ENCODE measurements at places on chromosomes 11 and 22.

DNA sequence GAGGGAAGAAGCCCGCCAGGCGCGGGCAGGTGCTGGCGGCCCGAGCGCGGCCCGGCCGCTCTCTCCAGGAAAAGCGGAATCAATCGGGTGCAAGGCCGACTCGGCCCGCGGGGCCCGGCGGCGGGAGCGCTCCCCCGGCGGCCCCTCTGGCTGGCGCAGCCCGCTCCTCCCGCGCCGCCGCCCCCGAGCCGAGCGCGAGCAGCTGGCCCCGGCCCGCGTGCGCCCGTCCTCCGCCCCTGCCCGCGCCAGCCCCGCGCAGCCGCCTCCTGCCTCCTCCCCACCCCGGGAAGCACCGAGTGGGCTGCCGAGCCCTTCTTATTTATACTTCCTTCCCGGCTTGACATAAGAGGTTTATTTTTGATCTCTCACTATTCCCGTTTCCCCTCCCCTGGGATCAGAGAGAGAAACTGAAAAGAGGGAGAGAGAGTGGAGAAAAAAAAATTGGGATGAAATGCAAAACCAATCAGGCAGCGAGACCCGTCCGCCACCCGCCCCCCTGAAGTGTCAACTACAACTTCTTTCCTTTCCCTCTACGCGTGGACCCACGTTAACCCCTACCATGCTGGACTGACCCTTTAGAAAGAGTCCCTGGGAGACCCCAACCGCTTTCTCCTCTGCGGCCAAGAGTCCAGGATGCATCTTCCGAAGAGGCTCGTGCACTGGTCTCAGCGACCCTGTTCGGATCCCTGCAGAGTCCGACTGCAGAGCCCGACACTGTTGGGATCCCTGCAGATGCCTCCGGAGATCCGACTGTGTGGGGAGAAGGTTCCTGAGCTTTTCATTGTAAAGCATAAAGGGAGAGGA is at the start of gene ADAMTS8:
Gene ADAMTS8, minus strand, starts transcription at position 294 of the 804 bp plus-strand sequence. CDS start 323 bp downstream, outside the sequence.
- no peak for DNase-seq

GRCh38 chr22:50089682-50090411 is at the start of gene MOV10L1:
Gene MOV10L1, plus strand, starts transcription at chr22:50090006. Its CDS starts 83 bp downstream, at chr22:50090089.
- DNase-seq, result no peak

DNA sequence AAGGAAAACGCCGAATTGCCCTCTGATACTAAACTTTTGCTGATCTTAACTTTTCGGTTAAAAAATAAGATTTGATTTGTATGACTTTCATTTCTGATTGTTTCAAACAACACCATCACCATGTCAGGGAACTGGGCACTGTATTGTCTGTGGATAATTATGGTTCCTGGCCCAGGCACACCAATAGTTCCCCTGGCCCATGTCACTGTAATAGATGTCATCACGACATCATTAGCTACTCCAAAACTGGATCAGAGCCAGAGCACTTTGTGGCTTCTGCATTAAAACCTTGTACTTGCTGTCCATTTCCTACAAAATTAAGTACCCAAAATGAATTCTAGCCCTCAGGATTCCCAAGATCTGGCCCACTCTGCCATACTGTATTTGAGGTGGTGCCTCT is 119.5 kb upstream of the NARS2 start:
- DNase-seq, result no peak

DNA sequence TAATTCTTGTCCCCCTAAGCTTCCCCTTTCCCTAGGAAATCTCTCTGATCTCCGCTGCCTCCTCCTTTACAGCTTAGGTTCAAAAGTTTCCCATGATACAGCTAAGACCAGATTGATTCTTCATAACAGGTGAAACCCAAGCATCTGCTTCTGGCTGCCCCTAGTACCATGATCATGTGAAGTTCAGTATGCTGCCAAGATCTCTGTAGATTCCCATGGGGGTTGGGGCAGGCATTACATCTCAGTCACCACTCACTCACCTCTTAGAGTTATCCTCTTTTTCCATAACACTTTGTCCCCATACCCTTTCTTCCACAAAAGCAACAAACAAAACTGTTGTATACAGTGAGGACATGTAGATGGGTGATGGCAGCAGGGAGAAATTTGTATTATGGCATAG is 44.0 kb downstream of the RRP8 start:
- DNase-seq, result no peak

GRCh38 chr11:134662629-134663360 is 250.8 kb upstream of the B3GAT1 start:
- DNase-seq, result no peak

GRCh38 chr11:73176874-73177155 is 34.7 kb upstream of the FCHSD2 start:
- DNase-seq, result no peak

GRCh38 chr11:133249065-133249464 is 283.2 kb downstream of the OPCML start:
- DNase-seq, result no peak

DNA sequence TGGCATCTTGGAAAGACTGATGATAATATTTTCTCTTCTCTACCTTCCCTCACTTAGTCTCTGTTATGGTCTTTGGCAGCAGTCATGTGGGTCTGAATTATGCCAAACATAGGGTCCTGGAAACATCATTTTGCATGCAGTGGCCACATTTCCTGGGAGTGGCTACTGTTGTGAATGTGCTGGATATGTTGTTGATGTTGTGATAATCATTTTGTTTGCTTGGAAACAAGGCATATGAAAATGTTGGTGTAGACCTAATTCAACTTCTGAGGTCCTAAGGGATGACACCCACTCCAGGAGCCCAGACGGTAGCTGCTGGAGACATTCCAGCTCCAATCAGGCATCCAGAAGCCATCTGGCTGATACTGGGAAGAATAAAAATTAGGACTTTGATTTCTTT is 109.7 kb downstream of the DCDC1 start:
- DNase-seq, result no peak

DNA sequence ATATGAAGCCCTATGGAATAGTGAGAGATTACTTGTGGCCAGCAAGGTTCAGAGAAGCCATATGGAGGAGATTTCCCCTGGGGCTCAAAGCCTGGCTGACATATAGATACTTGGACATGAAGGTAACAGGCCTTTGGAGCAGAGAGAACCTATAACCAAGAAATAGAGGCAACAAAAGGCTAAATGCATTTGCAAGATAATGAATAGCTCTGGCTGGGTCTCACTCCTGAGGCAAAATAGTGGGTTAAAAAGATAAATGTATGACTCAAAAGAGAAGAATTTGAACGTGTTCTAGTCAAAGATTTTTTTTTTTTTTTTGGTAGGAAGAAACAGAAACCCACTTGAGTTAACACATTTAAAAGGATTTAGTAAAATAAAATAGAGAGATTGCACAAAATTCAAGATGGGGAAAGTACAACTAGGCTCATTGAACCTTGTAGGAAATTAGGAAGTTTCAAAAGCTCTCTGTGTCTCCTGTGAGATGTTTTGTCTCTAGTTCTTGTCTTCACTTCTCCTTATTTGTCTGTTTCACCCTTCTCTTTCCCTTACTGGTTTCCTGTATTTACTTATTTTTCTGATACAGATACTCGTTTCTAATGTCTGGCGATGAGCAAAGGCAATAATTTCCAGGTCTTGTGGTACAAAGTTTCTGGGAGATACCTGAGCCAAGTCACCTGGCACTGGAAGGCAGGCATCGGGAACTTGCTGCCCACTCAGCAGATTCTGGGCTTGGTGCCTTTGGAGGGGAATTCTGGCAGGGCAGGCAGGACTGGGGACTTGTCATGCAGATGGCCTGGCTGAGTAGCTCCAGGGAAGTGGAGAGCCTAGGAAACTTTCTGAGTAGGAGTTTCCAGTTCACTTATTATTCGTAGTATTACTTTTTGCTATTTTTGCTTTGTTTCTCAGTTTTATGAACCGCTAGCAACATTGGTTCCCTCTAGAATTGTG is 49.2 kb upstream of the SESN3 start:
- DNase-seq, result no peak

DNA sequence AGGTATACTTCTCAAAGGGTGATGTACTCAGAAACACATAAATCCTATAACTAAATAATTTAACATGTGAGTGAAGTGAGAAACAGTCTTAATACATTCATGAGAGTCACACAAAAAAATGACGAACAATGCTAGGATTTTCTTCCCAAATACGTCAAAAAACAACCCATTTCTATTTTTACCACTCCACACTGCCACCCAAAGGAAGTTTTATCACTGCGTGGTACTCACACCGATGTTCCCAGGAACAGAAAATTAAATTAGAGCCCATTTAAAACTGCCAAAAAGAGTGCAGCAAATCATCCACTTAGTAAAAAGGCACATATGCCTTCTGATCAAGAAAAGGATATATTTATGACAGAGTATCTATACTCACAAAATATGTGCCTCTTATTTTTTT is 710.9 kb upstream of the FAT3 start:
- no peak for DNase-seq

All from stimulated activated CD4-positive, alpha-beta T cell treated with anti-CD3 and anti-CD28 coated beads, Interleukin-12 subunit alpha, Interleukin-12 subunit beta, amount 100 ng/mL, for 24 hours (primary cell).